Midbrain (tissue), 1 donor: ENCODE measurements at places on chromosomes 4 and X.

GRCh38 chr4:12411072-12411471 lies 982.4 kb upstream of the HS3ST1 start:
- DNase-seq, result no peak

DNA sequence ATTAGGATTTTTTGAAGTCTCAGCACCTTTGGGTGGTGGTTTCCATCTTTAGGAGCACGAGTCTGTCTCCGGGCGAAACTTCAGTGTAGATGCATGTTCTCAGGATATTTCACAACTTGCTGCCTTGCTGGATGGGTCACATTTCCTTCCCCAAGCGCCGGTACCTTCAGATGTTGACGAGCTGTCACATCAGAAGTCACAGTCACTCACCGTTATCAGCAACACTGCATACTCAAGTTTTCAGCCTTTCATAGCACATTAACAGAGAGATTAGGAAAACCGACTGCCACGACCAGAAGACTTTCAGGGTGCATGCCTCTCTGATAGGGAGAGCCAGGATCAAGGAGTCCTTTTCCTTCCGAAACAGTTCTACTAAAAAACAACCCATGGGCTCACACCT lies 77.8 kb downstream of the SHROOM2 start:
- DNase-seq, result no peak

DNA sequence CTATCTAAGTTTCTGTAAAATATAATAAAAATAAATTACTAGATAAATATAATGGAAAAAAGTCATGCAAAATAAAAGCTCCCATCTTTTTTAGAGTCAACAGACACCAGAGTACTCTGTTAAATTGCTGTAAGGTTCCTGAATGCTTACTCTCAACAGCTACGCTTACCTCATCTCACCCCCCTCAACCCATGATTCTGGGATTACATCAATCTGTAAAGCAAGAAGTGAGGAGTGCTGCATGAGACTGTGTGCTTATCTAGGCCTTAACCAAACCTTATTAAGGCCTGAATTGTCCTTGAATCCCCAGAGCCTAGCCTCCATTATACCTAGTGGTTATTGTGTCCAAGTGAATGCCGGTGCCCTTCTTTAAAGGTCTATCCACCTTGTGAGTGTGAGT lies 735.8 kb downstream of the RPA4 start:
- DNase-seq, result no peak

DNA sequence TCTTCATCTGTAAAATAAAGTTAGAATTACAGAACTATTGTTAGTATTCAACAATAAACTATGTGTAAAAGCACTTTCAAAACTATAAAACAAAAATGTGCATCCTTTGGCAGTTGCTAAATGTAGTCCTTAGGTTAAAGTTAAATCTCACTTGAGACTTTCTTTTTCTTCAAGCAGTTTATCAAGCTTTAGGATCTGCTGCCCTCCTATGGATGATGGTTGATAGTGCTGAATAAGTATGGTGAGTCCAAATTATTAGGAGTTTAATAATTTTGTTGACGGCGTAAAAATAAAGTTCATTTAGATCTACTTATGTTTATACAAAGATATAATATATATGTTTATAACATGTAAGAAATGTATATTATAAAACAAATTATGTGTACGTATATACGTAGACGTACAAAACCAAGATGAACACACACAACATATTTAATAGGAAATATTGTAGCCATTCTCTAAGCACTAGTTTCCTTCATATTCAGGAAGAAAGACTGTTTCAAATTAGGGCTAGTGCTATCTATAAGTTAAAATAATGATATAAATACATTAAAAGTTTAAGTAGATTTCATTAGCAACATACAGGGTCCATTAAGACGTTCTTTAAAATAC lies 22.3 kb downstream of the UGT2A2 start:
- DNase-seq, result peak; percentile 32

GRCh38 chr4:18512718-18513117 lies 491.2 kb upstream of the LCORL start:
- DNase-seq, result no peak

DNA sequence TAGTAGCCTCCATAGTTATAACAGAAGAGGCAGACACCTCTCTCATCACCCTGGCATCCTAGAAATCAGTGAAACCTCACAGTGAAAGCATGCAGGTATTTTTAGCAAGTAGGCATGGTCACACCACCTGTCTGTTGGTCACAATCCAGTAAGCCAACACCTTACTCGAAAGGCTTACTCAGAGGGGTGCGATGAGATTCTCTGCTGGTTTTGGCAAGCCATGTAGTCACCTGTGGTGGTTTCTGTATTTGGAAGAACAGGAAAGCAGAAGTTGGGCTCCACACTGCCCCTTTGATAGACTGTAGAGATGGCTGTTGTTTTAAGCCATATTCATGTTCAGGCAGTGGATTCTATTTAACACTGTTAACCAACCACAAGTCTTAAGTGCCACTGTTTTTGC lies 134.7 kb downstream of the DCLK2 start:
- no peak for DNase-seq

- no peak for DNase-seq
Observed at GRCh38 chr4:13215560-13215959, 268.6 kb downstream of the RAB28 start.

DNA sequence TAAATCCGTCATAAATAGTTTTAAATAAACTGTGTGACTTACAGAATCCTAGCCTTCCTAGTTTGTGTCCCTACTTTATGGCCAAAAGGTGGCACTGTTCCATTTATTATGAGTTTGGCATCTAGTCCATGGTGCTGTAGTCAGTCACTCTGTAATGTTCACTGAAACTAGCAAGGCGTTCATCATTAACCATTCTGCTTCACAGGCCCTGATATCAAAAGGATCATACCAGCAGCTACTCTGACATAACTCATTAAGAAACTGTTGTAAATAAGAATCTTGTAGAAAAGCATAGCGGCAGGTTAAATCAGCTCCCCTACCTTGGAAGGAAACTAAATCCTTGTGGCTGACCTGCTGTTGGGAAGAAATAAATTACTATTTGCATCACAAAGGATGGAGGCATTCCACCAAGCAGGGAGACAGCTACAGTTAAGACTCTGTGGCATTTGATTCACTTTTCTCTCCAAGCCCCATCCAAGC lies 919.6 kb upstream of the DIAPH2 start:
- DNase-seq, result peak; percentile 38

- no peak for DNase-seq
Observed at GRCh38 chr4:87075876-87076275, 141.1 kb downstream of the AFF1 start.

- DNase-seq, result no peak
Observed at GRCh38 chr4:145828802-145829485, 109.7 kb downstream of the ZNF827 start.

- DNase-seq, result no peak
Observed at GRCh38 chr4:41757521-41758156, 9.1 kb upstream of the PHOX2B start.

GRCh38 chr4:145484225-145484846 lies 2.7 kb downstream of the SMAD1 start:
- DNase-seq, result no peak

GRCh38 chrX:19750783-19751467 lies 136.5 kb downstream of the SH3KBP1 start:
- no peak for DNase-seq

GRCh38 chr4:95093460-95093859 lies 335.7 kb downstream of the BMPR1B start:
- DNase-seq, result no peak

- no peak for DNase-seq
Observed at GRCh38 chr4:72987741-72988729, 81.5 kb downstream of the COX18 start.

GRCh38 chrX:134171661-134172587 lies 65.1 kb upstream of the CCDC160 start:
- DNase-seq, result peak; percentile 48

DNA sequence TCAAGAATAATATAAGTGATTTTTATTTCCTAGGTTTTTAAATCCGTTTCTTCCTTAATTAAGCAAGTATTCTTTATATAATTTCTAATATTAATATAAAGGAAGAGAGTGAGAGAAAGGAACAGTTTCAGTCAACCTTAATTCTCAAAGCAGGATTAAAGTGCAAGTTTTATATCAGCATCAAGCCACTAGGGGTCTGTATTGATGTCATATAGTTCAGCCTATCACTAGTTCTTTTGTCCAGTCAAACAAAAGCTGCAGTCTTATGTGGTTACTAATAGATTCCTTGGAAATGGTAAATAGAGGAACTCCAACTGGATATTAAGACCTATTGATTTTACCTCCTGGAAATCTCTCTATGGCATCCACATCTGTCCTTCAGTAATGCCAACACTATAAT lies 82.0 kb downstream of the NAP1L3 start:
- DNase-seq, result no peak

- DNase-seq, result no peak
Observed at GRCh38 chrX:12693754-12694153, 97.5 kb upstream of the PRPS2 start.

DNA sequence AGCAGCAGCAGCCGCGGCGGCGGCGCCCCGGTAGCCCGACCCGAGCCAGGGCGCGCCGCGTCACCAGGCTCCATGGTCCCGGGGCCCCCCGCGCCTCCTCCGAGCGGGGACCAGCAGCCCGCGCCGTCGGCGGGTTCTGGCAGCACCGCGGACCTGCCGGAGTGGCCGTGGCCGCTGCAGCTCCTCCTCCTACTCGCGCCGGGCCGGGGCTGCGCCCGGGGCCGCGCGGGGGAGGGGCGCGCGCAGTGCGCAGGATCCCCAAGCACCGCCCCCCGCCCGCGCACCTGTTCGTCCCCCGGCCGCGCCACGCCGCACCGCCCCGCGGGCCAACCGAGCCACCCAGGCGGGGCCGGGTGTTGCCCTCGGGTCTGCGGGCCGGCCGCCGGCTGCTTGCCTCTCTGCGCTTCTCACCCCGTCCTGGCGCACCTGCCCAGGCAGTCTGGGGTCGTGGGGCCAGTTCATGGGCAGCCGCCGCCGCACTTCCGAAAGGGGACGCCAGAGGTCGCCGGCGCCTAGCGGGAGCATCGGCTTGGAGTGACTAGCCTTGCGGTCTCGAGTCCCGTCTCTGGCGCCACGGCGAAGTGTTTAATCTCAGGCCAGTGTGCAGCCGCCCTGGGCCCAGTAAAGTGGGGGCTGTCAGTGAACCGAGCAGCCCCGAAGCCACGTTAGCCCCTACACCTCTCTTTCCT lies at the start of gene SLC9A7:
SLC9A7 (minus strand) TSS at position 163 of the 689 bp plus-strand sequence; CDS start at position 74, 89 bp downstream.
- DNase-seq, result peak; percentile 9

DNA sequence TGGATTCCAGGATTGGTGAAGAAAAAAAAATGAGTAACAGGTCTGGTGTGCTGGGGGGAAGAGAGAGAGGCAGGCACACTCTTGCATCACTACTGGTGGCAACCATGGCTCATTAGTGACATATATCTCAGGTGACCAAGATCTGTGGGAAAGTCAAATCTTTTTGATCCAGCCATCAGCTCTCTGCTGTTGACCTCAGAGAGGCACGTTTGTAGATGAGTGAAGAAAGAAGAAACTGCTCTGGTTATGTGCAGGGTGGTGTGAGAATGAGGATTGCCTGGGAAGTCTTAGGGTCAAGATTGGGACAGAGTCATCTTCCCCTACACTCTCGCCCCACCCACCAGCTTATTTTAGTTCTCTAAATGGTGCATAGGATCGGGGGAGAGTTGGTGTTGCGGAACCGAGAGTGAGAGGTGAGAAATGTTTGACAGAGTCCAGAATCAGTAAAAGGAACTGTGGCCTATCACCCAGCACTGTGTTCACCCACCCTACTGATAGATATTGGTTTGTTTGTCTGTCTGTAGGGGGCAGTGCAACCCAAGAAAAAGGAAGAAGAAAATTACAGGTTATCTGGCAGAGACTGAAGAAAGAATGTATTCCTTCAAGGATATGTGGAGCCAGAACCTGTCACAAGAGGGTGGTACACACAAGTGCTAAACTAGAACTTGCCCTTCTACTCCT lies 21.9 kb downstream of the ARMCX6 start:
- peak; percentile 36 for DNase-seq

- no peak for DNase-seq
Observed at GRCh38 chr4:81919223-81919622, 447.5 kb upstream of the RASGEF1B start.

DNA sequence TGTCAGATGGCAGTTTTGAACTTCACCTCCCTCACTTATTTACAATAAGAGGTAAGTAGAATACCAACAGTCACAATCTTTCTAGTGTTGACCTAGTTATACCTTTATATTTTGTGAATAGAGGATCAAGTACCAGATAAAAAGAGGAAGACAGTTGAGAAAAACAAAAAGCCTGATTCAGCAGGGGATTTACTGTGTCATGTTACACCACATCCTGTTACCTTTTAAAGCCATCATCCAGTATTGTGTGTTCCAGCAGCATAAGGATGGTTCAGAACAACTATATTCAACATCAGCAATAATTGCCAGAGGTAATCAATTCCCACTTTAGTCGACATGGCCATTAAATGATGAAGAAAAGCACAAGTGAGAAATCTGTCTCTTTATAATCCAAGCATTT lies 21.3 kb upstream of the CXCL6 start:
- no peak for DNase-seq

DNA sequence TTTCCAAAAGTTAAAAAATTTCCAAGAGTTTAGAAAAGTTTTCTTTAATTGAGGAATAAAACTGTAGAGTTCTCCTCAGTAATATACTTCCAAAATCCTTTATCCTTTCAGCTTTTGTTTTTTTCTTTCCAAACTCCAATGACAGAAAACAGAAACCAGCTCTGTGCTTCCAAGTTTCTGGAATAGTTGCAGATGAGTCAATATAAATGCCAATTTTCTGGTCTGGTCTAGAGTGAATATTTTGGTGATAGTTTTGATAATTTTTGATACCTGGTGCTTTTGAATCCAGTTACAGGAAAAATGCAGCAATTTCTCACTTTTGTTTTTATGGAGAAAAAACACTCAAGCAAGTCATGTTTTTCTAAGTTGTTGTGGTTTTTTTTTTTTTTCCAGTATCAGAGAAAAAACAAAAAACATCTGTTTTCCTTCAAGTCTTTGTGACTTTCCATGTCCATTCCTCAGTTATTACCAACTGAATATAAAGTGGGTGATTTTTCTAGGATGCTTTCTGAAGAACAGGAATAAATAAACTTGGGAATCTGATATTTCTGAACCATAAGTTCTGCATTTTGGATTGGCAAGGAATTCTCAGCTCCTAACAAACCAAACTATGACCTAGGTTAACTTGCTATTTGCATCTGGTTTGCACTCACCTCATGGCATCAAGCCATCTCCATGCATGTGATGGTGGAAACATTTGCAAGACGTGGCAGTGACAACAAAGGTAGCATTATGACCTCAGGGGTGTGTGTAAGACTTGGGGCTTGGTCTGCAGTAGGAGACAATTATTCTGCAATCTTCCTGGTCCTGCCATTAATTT lies 139.1 kb downstream of the VEGFC start:
- DNase-seq, result no peak

GRCh38 chr4:121784401-121784800 lies 16.7 kb upstream of the EXOSC9 start:
- DNase-seq, result no peak

GRCh38 chr4:142713282-142714030 lies 132.6 kb downstream of the INPP4B start:
- no peak for DNase-seq

- no peak for DNase-seq
Observed at GRCh38 chrX:66912417-66912816, 273.5 kb upstream of the EDA2R start.

DNA sequence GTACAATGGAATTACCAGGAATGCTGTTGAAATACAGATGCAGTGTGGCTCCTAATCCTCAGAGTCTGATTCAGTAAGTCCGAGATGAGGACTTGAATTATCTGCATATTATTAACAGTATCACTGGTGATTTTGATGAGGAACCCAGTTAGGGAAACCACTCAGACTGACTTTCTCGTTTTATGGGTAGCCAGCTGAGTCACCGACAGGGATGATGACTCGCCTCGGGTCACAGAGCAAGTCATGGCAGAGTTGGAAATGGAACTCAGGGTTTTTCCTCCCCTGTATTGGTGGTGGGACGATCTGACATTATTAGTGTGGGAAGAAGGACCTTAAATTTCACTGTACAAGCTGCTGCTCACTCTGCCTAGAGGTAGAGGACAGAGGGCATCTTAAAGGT lies 51.3 kb downstream of the RTL9 start:
- no peak for DNase-seq
